SK-N-SH (cell line): ENCODE measurements at places on chromosomes 5 and 9. TPM values are rescaled to one million over a fixed set of nuclear protein-coding genes. Genes with fewer than 3 reads are reported as not detected.

GRCh38 chr9:29945012-29945411 lies 2371.7 kb upstream of the C9orf72 start:
- H3K4me3 ChIP-seq: no peak overlapping the region
- H3K27me3 ChIP-seq: no peaks in the 10 kb centered on the region
- no peaks in the 10 kb centered on the region for H3K4me1 ChIP-seq
- no peak overlapping the region for H3K27ac ChIP-seq

GRCh38 chr9:6552033-6552432 lies 93.5 kb downstream of the GLDC start:
- peaks cover 24% of the 10 kb centered on the region for H3K4me1 ChIP-seq
- no peak overlapping the region for H3K4me3 ChIP-seq
- H3K27me3 ChIP-seq: no peaks in the 10 kb centered on the region
- peak overlapping the region; percentile 84 for H3K27ac ChIP-seq
- H3K36me3 ChIP-seq: no peaks in the 10 kb centered on the region

DNA sequence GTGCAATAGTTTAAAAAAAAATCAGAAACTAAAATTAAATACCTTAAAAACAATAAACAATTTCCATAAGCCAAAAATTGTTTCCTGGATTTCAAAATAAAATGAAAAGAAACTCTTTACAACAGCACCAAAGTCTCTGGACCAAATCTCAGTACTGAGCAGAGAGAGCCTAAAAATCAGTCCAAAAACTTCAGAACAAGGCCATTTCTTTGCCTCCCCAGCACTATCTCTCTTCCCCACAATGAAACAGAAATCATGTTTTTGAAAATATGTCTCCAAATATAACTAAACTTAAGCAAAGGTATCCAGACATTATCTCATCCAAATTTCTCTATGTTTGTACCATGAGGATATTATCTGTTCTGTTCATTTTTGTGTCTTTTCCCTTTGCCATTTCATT lies 1.0 kb downstream of the FREM1 start:
- H3K27ac ChIP-seq: peak overlapping the region; percentile 87
- H3K36me3 ChIP-seq: no peaks in the 10 kb centered on the region
- no peaks in the 10 kb centered on the region for H3K27me3 ChIP-seq
- peak overlapping the region; percentile 21; the same call in 1 of the 2 replicates for H3K4me3 ChIP-seq
- DNase-seq: no peak
- H3K4me1 ChIP-seq: peaks cover 38% of the 10 kb centered on the region

- peaks cover 9% of the 10 kb centered on the region; the same call in 1 of the 2 replicates for H3K4me1 ChIP-seq
- H3K27me3 ChIP-seq: no peaks in the 10 kb centered on the region
- no peaks in the 10 kb centered on the region for H3K36me3 ChIP-seq
- DNase-seq: no peak
Observed at GRCh38 chr9:69657269-69657668, 14.9 kb downstream of the APBA1 start.

- H3K27me3 ChIP-seq: no peaks in the 10 kb centered on the region
- H3K27ac ChIP-seq: no peak overlapping the region
- DNase-seq: no peak
- H3K36me3 ChIP-seq: no peaks in the 10 kb centered on the region
Observed at GRCh38 chr9:118618084-118618483, 751.2 kb downstream of the BRINP1 start.

- no peaks in the 10 kb centered on the region for H3K27me3 ChIP-seq
- H3K4me1 ChIP-seq: no peaks in the 10 kb centered on the region
- H3K36me3 ChIP-seq: no peaks in the 10 kb centered on the region
- DNase-seq: no peak
Observed at GRCh38 chr9:19156026-19156474, 28.8 kb upstream of the PLIN2 start.

GRCh38 chr9:87711857-87712800 lies 13.8 kb upstream of the CTSL start:
- H3K4me1 ChIP-seq: peaks cover 11% of the 10 kb centered on the region; the same call in 1 of the 2 replicates
- H3K27me3 ChIP-seq: no peaks in the 10 kb centered on the region
- no peak overlapping the region for H3K4me3 ChIP-seq
- H3K27ac ChIP-seq: 0 out of 2 replicates have a peak overlapping the region, but pooled peaks have one; percentile 7
- DNase-seq: peak; percentile 60

RGS3 gene
- polyA plus RNA-seq: 50.6 and 60.7 TPM in 2 replicates

RNF183 gene
- polyA plus RNA-seq: not detected in 2 replicates

PCDHGB2 gene
- polyA plus RNA-seq: 3.7 and 4.5 TPM in 2 replicates

RASGRF2 gene
- polyA plus RNA-seq: under 0.01 TPM in 1 of 2 replicates, not detected in the other
